Stomach (tissue), 19 donors: ENCODE measurements at places on chromosomes 13 and 19.
A peak's percentile ranks its signal among the peaks of the same experiment; 100 is the strongest.

DNA sequence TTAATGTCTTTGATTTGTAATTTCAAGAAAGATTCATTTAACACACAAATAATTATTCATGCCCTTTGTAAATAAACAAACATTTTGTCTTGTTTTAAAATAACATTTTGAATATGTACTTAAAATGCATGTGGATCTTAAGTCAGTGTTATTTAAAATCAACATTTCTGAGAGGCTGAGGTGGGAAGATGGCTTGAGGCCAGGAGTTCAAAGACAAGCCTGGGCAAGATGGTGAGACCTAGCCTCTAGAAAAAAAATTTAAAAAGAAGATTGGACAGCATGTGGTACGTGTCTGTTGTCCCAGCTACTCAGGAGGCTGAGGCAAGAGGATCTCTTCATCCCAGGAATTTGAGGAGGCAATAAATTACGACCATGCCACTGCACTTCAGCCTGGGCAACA is 1268.2 kb downstream of the SLITRK1 start:
- DNase-seq, result no peak

GRCh38 chr19:1938071-1938470 is 2.9 kb upstream of the CSNK1G2 start:
- no peak for DNase-seq

GRCh38 chr13:109712124-109712722 is 74.2 kb downstream of the IRS2 start:
- no peak for DNase-seq

- no peak for DNase-seq
These were observed 29.0 kb upstream of the CEACAM21 start for GRCh38 chr19:41546961-41547360.

DNA sequence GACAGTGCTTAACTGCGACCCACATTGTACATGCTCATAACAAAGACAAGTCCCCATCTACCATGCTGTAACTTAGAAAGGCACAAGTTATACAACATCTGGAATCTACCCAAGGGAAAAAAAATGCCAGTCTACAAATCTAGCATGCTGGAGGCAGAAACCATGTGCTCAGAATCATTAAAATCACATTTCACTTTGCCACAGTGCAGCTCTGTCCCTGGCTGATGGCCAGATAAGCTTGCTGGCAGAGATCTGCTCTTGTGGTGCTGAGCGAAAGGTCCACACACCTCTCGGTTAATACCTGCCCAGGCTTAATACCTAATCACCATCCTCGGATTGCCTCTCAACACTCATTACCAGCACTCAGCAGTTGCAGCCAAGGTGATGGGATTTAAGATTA is 74.1 kb upstream of the UQCRFS1 start:
- peak; percentile 52 for DNase-seq

DNA sequence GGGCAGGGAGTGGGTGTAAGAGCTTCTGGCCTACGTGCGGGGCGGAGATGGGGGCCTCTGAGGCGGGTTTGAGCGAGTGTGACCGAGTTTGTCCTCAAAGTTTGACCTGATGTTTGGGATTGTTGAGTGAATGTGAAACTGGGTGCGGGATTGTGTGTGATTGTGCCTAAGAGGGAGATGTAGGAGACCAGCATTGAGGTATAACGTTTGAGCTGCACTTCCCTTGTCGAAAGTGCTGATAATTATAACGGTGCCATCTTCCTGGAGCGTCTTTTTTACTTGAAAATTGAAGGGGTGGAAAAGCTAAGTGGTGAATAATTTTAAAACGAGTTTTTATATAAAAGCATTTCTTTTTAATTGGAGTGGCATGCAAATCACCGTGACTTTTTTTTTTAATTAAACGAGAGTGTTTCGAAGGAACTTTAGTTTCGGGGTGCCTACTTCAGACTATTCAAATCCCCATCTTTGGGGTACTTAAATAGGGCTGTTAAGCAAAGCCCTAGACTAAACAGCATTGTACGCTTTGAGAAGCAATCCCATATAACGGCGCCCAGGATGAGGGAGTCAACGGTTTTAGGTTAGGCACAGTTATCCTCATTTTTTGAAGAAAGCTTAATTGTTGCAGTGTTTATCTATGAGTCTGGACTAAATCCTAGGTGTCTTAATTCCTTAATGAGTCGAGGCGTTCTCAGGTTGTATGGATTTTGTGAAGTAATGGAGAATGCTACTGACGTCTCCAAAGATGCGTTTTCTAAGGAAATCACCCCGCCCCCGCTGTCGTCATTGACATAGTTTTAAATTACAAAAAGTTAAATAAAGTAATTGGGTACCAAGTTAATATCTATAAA is 594 bp downstream of the ZNF146 start:
- peak; percentile 76 for DNase-seq

DNA sequence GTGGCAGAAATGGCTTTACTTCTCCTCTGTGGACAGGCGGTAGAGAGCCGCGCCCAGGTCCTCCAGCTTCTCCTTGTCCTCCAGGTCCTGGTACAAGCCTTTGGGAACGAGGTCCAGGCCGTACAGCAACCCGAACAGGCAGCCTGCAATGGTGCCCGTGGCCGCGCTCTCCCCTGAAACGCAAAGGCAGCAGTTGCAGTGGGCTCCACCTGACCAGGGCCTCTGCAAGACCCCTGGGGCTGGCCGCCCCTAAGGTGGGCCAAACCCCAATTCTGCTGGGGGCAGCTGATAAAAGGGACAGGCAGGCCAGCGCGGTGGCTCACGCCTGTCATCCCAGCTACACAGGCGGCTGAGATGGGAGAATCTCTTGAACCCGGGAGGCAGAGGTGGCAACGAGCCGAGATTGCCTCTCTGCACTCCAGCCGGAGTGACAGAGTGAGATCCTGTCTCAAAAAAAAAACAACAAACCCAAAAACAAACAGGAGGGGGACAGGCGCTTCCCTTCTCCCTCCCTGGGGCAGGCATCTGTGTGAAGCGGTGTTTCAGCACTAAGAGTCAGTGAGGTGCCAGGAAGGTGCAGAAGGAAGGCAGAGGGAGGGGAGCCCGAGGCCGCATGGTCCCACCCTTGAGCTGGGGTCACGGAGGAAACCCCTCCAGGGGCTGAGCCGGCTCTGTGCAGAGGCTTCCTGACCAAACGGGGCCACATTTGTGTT is 30.3 kb downstream of the ADPRHL1 start:
- DNase-seq, result no peak

- DNase-seq, result peak; percentile 57
These were observed 52.0 kb downstream of the KLF2 start for GRCh38 chr19:16376649-16377048.

GRCh38 chr13:30113983-30114570 is 193.3 kb downstream of the KATNAL1 start:
- DNase-seq, result peak; percentile 73

DNA sequence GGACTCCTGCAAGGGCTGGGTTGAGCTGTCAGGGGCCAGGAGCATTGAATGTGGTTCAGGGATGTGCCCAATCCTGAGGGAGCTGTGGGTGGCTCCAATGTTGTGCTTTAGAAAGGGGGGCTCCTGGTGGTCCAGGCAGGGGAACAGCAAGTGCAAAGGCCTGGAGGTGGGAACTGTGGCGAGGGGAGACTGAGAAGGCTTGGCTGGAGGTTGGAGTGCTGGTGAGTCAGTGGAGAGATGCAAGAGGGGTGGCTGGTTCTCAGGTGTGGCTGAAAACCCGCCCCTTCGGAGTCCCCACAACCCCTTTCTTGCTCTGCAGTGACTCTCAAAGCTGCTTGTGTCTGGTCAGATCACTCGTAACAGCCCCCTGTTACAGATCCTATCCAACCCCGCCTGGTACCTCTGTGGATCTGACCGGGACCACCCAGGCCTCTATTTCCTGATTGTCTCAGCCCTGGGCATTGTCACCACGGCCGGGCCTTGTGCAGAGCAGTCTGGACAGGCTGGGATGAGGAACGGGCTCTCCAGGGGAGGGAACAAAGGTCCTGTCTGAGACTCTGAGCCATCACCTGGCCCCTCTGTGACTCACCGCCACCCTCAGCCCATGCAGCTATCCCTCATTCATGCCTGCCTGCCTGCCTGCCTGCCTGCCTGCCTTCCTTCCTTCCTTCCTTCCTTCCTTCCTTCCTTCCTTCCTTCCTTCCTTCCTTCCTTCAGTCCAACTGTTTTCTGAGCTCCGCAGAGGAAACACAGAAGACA is 1.4 kb upstream of the KCNN1 start:
- DNase-seq, result no peak

GRCh38 chr19:38877781-38878574 is at the start of gene RINL:
TSS of gene RINL (minus strand) at chr19:38878275. CDS start at chr19:38876742, 1,533 bp downstream.
- peak; percentile 86 for DNase-seq

- DNase-seq, result no peak
These were observed 175.1 kb downstream of the ITGBL1 start for GRCh38 chr13:101627556-101627943.

GRCh38 chr13:78036841-78037240 is 118.2 kb upstream of the EDNRB start:
- DNase-seq, result peak; percentile 22

DNA sequence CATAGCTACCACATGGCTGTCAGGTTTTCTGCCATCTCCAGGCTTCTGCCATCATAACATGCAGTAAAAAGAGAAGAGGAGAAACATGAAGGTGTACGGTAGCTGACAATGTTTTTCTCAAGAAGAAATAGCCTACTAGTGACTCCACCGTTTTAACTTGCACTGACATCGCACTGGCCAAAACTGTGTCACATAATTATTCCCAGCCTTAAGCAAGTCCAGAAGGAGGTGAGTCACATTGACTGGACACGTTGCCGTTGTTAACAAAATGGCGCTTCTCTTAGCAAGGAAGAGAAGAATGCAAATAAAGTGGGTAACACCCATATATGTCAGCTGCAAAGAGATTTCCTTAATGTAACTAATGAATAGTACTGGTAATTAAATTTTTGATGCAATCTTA is 810.4 kb upstream of the SLC10A2 start:
- DNase-seq, result no peak

- peak; percentile 82 for DNase-seq
These were observed 8.6 kb upstream of the NUP62 start for GRCh38 chr19:49937750-49938381.

DNA sequence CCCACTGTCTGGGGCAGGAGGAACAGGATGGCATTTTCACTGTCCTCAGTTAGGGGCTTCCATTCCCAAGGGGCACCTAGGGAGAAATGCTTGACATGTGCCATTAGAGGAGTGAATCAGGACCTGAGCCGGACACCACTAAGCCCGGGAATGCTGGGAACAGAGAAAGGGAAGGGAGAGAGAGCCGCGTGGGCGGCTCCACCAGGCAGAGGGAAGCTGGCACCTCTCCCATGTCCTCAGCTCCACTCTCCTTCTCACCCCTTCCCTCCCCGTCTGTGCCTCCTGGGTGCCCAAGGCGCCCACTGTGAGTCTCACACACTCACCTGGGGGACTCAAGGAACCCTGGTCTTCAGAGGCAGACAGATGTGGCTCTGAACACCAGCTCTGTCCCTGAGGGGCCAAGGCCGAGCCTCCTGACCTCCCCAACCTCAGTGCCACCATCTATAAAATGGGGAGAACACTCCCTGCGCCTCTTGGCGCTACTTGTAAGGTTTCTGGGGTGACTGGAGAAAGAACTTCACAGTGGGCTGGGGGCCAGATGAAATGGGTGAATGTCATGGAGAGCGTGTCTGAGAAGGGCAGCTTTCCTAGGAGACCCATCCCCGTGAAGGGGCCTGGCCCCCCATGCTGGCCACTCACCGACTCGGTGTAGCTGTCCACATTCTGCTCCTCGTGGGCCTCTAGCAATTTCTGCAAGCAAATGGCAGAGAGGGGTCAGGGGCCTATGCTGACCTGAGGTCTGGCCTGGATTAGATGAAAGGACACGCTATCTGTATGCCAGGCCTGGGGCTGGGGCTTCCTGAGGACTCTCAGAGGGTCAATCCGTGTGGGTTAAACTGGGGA is 5.3 kb upstream of the KPTN start:
- DNase-seq, result no peak

GRCh38 chr13:106161146-106161545 is 374.3 kb downstream of the EFNB2 start:
- no peak for DNase-seq

- peak; percentile 76 for DNase-seq
These were observed 11.3 kb upstream of the TNFRSF19 start for GRCh38 chr13:23558675-23559536.

- DNase-seq, result no peak
These were observed 724.6 kb downstream of the SLITRK5 start for GRCh38 chr13:88395804-88396203.

- no peak for DNase-seq
These were observed 205.5 kb downstream of the EFNB2 start for GRCh38 chr13:106329941-106330340.

DNA sequence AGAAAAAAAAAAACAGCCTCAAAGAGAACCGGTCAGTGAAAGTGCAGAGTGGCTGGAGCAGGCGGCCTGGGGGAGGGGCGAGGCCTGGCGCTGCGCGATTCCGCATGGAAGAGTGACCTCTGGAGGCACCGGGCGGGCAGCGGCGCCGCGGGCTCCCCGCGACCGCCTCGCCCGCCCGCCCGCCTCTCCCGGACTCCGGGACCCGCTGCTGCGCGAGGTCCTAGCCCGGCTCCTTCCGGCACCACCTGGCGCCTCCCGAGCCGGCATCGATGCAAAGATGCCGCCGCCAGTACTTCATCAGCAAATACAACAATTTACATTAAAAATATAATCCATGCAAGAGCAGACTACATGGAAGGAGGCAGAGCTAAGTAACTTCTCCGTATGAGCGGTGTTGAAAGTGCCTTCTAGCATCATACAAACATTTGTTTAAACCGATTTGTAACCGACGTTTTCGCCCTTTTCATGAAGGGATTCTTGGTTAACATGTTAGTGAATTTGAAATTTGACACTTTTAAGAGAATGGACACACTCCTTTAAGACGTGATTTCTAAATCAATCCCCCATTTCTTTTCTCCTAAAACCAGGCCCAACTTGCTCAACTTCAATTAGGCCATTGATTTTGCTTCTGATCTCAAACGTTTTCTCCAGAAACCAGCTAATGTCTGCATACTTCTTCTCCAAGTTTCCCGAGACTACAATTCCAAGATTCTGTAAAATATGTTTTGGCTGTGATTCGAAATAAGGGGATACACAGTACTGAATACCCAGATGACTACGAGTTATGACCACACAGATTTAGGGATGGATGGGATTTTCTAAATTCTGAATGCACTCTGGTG is 2.1 kb downstream of the EFNB2 start:
- peak; percentile 86 for DNase-seq

DNA sequence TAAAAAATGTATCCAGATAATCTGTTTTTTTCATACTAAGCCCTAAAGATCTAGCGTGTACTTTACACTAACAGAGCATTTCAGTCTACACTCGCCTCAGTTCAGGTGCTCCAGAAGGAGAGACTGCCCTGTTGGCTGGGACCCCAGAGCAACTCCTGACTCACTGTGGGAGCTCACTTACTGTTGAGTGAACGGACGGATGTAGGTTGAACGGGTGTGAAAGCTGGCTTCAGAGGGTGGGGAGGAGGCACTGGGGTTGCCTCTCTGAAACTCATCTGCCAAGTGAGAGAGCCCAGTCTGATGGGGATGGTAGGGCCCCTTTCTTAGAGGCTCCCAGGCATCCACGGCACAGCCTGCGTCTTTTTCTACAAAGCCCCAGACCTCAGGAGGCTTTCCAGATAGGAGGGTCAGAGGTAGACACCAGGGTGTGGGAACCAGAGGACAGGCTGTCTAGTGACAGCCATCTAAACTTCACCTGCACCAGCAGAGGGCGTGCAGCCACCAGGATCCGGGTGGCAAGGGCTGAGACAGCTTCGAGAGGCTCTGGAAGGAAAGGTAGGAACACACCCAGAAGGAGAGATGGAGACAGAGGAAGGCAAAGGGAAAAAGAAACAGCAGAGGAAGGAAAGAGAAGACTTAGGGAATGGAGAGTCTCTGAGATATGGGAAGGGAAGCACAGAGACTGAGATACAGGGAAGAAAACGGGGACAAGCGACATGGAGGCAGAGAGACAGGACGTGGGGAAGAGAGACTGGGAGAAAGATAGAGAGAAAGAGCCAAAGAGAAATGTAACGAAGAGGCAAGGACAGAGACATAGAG is 3.7 kb downstream of the KASH5 start:
- peak; percentile 82 for DNase-seq
